ENCODE measurements at places on chromosomes 1 and 21.

- no peaks in the 10 kb centered on the region for H3K27me3 ChIP-seq
- no peaks in the 10 kb centered on the region for H3K4me1 ChIP-seq
- DNase-seq: no peak
- H3K4me3 ChIP-seq: no peak overlapping the region
These were observed 38.7 kb downstream of the HS2ST1 start for GRCh38 chr1:86953167-86953566.

DNA sequence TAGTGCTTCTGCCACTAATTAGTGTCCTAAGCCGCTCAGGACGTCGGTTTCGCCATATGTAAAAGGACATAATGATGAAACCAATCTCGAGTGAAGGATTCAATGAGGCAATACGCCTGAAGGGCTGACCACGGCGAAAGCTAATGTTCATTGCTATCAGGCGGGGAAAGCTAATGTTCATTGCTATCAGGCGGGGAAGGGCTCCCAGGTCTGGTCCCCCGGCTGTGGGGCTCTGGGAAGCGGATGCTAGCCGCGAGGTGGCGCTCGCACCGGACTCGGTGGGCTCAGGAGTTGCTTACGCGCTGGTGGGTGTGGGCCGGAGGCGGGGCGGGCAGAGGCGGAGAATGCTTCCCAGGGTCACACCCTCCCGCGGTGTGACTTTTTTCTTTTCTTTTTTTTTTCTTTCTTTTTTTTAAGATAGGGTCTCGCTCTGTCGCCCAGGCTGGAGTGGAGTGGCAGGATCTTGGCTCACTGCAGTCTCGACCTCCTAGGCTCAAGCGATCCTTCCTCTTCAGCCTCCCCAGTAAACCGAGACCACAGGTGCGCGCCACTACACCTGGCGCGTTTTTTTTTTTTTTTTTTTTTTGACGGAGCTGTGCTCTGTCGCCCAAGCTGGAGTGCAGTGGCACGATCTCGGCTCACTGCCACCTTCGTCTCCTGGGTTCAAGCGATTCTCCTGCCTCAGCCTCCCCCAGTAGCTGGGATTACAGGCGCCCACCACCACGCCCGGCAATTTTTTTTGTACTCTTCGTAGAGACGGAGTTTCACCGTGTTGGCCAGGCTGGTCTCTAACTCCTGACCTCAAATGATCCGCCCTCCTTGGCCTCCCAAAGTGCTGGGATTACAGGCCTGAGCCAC, 1.1 kb upstream of the PEAR1 start:
- H3K4me3 ChIP-seq: no peak overlapping the region
- H3K27ac ChIP-seq: no peak overlapping the region
- peak; percentile 94 for DNase-seq
- H3K27me3 ChIP-seq: no peaks in the 10 kb centered on the region
- H3K36me3 ChIP-seq: no peaks in the 10 kb centered on the region

DNA sequence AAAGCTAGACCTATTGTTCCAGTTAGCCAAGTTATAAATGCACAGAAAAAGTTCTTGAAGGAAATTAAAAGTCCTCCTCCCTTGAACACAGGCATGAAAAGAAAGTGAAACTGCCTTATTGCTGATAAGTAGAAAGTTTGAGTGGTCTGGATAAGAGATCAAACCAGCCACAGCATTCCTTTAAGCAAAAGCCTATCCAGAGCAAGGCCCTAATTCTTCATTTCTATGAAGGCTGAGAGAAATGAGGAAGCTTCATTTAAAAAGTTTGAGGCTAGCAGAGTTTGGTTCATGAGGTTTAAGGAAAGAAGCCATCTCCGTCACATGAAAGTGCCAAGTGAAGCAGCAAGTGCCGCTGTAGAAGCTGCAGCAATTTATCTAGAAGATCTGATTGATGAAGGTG, 2.7 kb upstream of the SSX2IP start:
- H3K27me3 ChIP-seq: no peaks in the 10 kb centered on the region
- DNase-seq: no peak
- H3K27ac ChIP-seq: no peak overlapping the region
- H3K4me3 ChIP-seq: no peak overlapping the region
- peaks cover 9% of the 10 kb centered on the region for H3K4me1 ChIP-seq

- no peak for DNase-seq
- no peaks in the 10 kb centered on the region for H3K36me3 ChIP-seq
- no peaks in the 10 kb centered on the region for H3K27me3 ChIP-seq
- H3K4me1 ChIP-seq: no peaks in the 10 kb centered on the region
These were observed 38.9 kb downstream of the CD58 start for GRCh38 chr1:116531917-116532316.

GRCh38 chr1:63122079-63122478, 200.3 kb upstream of the FOXD3 start:
- no peak overlapping the region for H3K4me3 ChIP-seq
- no peak for DNase-seq
- H3K4me1 ChIP-seq: no peaks in the 10 kb centered on the region
- no peak overlapping the region for H3K27ac ChIP-seq
- H3K27me3 ChIP-seq: no peaks in the 10 kb centered on the region

DNA sequence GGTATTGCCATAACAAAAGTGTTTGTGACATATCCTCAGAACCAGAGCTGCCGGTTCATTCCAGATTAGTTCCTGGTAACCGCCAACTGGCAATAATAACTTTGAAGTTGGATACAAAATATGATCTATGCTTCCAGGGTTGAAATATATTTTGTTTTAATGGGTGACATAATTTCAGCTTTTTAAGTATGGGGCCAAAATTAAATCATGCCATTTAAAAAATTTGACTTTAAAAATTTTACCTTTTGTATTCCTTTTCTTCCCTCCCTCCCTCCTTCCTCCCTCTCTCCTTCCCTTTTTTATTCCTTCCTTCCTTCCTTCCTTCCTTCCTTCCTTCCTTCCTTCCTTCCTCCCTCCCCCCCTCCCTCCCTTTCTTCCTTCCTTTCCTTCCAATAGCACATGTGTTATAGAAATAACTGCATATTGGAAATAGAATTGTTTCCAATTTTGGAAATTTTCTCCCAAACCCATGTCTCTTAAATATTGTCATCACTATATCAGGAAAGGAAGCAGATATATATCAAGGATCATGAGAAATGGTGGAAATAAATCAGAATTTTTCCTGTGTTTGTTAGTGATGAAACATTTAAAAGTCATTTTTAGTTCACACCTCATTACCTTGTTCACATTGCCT, 12.0 kb upstream of the KIFAP3 start:
- DNase-seq: no peak
- no peak overlapping the region for H3K27ac ChIP-seq
- H3K36me3 ChIP-seq: no peaks in the 10 kb centered on the region
- no peaks in the 10 kb centered on the region for H3K4me1 ChIP-seq
- H3K4me3 ChIP-seq: no peak overlapping the region
- H3K27me3 ChIP-seq: no peaks in the 10 kb centered on the region

- no peaks in the 10 kb centered on the region for H3K27me3 ChIP-seq
- no peak overlapping the region for H3K27ac ChIP-seq
These were observed 430.6 kb downstream of the KIF26B start for GRCh38 chr1:245585252-245585959.

- H3K4me3 ChIP-seq: no peak overlapping the region
- H3K27me3 ChIP-seq: no peaks in the 10 kb centered on the region
- no peaks in the 10 kb centered on the region for H3K4me1 ChIP-seq
- DNase-seq: no peak
- H3K36me3 ChIP-seq: peaks cover 4% of the 10 kb centered on the region
These were observed 28.8 kb upstream of the MTMR11 start for GRCh38 chr1:149965440-149965839.

- no peaks in the 10 kb centered on the region for H3K36me3 ChIP-seq
- H3K27ac ChIP-seq: no peak overlapping the region
- no peak overlapping the region for H3K4me3 ChIP-seq
- DNase-seq: no peak
- no peaks in the 10 kb centered on the region for H3K4me1 ChIP-seq
These were observed 302.9 kb downstream of the BARHL2 start for GRCh38 chr1:90414201-90414600.

DNA sequence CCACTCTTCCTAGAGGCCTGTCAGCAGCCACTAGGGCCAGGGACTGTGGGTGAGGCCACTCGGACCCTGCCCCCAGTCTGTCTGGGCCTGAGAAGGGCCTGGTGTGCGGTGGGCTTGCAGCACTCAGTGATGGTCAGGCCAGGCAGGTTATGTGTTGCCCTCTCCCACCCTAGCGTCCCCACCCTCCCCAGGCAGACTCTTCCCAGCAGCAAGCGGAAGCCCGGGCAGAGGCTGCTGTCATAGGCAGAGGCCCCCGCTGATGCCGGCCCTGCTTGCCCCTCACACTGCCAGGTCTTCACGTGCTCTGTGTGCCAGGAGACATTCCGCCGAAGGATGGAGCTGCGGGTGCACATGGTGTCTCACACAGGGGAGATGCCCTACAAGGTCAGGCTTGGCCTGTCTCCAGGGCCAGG, 6.6 kb downstream of the ZBTB48 start:
- peaks cover 4% of the 10 kb centered on the region for H3K4me1 ChIP-seq
- no peak for DNase-seq
- H3K27ac ChIP-seq: peak overlapping the region; percentile 11
- no peaks in the 10 kb centered on the region for H3K27me3 ChIP-seq
- H3K36me3 ChIP-seq: no peaks in the 10 kb centered on the region
- H3K4me3 ChIP-seq: no peak overlapping the region

GRCh38 chr1:217230412-217230811, 400.5 kb downstream of the GPATCH2 start:
- H3K4me3 ChIP-seq: no peak overlapping the region
- no peak overlapping the region for H3K27ac ChIP-seq
- no peaks in the 10 kb centered on the region for H3K36me3 ChIP-seq
- H3K4me1 ChIP-seq: no peaks in the 10 kb centered on the region

- H3K36me3 ChIP-seq: no peaks in the 10 kb centered on the region
- DNase-seq: no peak
- no peak overlapping the region for H3K4me3 ChIP-seq
- H3K27me3 ChIP-seq: no peaks in the 10 kb centered on the region
These were observed 613.3 kb upstream of the PLXNA2 start for GRCh38 chr1:208857465-208857864.

DNA sequence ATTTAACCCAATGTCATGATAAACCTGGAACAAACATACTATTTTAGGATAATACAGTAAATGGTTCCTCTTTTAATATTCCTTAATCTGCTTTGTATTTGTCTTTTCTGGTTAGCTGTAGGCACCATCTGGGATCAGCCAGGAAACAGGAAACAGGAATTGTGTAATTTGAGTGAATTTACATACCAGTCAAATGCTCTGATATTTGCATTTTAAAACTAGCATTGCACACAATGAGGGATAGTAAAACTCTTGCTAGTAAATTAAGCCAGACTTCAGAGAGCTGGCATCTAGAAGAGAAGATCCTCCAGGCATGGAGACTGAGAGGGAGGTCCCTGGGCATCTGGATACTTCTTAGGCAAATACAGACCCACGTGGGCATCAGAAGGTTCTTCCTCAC, 103.5 kb downstream of the HMCN1 start:
- no peak for DNase-seq
- H3K4me3 ChIP-seq: no peak overlapping the region
- peaks cover 6% of the 10 kb centered on the region for H3K4me1 ChIP-seq
- H3K36me3 ChIP-seq: no peaks in the 10 kb centered on the region
- no peak overlapping the region for H3K27ac ChIP-seq
- H3K27me3 ChIP-seq: no peaks in the 10 kb centered on the region
